ENCODE measurements at places on chromosomes 16 and 17.

DNA sequence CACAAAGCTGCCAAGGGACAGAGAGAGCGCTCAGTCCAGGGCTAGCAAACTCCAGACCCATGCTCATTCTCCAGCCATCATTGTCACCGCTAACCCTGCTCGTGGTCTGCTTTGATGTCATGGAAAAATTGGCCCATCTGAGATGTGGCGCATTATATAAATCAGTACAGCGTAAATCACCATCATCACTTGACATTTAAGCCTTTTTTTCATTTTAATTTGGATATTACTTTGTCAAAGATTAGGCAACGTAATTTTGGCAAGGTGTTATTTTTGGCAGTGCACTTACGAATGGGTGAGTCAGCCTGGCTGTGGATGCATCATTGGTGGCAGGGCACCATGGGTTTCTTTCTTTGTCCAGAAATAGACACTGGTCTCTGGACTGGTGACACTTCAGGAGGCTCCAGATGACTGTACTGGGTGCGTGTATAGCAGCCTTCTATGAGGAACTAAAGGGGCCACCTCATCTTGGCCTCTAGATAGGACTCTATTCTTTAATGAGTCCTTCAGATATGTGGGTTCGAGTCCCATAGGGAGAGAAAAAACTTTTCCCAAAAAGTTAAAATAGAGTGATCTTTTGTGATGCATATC lies 166.3 kb downstream of the MSI2 start:
- peak; percentile 31 for DNase-seq

DNA sequence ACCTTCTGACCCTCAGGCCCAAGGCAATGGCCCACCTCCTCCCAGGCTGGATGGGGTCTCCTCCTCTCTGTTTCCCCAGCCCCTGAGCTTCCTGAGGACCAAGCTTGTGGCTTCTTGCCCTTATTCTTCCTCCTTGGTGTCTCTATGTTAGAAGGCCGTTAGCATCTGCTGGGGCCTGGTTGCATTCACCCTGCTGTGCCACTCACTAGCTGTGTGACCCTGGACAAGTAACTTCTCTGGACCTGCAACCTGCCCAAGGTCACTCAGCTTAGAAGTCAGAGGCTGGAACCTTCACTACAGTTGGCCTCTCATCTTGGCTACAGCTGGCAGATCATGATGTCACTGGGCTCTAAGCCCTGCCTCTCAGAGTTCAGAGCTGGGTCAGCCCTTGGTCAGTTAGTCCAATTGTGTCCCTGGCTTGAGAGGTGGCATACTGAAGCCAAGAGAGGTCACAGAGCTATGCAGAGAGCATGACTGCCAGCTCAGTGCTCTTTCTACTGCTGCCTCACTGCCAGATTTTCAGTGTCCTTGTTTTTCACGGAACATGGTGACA lies 3.0 kb downstream of the MT2A start:
- DNase-seq: no peak

DNA sequence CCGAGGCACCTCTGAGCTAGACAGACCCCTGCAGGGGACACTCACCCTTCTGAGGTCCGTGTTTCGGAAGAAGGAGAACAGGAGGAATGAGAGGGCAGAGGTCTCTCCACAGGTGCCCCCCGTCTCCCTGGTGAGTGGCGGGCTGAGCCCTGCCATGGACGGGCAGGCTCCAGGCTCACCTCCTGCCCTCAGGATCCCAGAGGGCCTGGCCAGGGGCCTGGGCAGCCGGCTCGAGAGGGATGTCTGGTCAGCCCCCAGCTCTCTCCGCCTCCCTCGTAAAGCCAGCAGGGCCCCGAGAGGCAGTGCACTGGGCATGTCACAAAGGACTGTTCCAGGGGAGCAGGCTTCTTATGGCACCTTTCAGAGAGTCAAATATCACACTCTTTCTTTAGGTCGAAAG lies 62.8 kb downstream of the DHRS7C start:
- no peak for DNase-seq

DNA sequence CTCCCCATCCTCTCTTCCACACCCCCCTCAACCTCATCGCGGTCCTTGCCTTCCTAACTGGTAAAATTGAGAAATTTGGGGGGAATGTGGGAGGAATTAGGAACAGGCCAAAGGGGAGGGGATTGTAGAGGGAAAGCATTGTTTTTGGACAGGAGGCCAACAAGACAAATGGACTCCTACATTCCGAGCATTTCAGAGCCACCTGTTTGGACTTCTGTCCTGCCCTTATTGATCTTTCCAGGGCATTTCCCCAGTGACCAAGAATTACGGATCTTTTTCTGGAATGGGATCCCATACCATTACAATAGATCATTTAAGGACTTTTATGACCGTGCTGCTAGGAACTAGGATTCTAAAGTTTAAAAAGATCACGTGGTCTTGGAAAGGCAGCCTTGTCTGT lies 221.3 kb upstream of the ASIC2 start:
- no peak for DNase-seq

GRCh38 chr16:31480851-31481536 lies 1.9 kb upstream of the SLC5A2 start:
- no peak for DNase-seq
